ENCODE measurements at places on chromosomes 1 and 21.

DNA sequence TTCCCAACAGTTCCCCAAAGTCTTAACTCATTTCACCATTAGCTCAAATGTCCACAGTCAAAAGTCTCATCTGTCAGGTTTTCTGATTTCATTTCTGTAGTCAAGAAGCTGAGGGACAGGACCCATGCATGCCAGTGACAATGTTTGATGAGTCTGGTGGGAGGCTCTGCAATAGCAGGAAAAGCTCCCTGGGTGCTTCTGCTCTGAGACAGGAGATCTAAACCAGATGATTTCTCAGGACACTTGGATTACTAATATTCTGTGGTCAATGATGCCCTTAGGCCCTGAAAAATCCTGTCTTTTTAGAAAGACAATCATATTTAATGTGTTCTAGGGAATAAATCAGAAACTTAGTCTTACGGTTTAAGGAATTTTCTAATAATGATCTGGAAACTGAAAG is 56.4 kb downstream of the PCBP3 start:
- no peak for DNase-seq

DNA sequence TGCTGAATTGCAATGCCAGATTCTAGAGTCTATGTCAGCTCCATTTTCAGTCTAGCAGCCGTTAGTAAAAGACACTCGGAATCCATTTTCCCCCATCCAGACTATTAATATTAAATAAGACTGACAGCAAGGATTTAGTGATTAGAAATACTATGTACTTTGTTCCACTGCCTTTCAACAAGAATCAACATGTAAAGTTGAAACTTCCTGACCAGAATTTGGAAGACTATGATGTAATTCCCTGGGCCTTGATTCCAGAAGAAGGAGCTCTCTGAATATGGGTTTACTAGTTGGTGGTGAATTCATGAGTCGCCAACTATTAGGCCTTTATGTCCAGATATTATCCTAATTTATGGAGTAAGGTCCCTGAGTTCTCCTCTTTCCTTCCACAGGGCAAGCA is 24.8 kb downstream of the KDM1A start:
- no peak for DNase-seq

- DNase-seq = no peak
Measured at GRCh38 chr1:184889902-184890301, 84.4 kb downstream of the NIBAN1 start.

DNA sequence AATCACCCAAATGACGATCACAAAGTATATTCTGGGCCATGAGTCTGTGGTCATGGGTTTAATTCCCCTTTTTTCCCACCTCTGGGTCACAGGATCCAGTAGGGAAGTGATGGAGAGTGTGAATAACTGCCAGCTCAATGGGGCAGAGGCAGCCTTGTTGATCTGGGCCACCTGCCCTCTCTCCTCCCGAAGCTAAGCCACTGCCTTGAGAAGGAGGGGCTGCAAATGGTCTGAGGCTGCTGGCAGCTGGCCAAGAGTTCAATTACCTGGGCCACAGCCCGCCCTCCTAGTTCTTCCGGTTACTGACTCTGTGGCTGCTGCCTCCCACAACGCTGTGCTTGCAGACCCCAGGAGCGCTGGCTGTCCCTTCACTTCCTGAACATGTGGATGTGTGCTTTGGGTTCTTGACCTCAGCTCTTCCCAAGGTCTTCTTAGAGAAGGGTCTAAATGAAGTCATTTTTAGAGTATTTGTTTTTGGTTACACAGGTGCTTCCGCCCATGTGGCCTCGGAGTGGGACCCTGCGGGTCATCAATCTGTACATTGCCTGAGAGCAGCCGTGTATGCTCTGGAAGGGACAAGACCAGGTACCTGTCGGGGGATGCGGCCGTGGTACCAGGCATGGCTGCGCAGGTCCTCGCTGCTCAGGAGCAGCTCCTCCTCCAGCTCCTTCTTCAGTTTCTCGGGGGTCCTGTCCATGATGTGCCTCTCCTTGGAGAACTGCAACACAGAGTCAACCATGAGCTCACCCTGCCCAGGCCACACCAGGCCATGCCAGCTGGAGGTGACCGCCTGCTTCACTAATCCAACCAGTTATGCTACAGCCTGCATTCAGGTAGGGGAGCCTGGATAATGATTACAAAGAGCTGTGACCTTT is 89.7 kb downstream of the BCAR3 start:
- no peak for DNase-seq

DNA sequence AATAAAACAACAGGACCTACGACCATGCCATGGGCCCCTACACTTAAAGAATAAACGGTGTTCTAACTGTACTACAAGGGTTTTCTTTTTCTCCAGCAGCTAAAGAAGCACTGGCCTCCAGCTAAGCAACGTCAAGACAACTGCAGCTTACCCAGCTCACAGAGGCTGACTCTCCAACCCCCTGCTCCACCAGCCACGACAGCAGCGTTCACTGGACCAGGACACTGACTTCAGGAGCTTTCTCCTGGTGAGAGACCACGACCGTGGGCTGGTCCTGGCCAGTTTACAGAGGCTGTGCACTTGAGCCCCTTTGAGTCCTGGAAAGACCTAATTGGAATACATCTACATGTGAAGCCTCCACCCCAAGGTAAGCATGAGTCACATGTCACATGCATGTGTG is 39.4 kb downstream of the WNT9A start:
- no peak for DNase-seq

DNA sequence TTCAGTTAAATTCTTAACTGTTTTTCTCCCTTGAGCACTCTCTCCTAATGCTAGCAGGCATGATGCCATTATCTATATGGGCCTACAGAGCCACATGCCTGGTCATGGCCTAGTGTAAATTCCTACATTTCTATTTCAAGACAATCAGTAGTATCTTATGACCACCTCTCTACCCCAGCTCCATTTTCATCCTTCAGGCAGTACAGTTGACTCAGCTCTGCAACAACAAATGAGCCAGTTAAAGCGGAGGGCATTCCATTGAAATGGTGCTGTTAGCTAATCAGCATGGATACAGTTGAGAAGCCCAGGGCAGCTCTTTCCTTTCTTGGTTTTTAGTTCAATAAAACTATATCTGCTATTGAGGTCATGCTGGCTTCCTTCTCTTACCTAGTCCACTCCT is 150.0 kb downstream of the PPP1R12B start:
- DNase-seq = no peak

DNA sequence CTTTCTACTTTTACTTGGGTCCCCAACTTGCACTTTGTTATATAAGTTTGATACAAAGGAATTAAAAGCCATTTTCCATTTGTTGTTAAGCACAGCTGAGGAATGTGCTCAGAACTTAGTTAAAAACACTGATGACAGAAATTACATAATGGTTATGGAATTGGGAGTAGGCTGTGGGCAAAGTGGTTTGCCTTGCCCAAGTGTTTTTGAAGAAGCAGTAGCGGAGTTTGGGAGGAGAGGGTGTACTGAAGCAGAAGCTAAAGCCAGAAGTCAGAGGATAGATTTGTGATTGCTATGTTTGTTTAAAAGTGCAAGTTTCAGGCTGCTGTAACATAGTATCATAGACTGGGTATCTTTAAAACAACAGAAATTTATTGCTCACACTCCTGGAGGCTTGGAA is 391.8 kb downstream of the DUSP10 start:
- no peak for DNase-seq

DNA sequence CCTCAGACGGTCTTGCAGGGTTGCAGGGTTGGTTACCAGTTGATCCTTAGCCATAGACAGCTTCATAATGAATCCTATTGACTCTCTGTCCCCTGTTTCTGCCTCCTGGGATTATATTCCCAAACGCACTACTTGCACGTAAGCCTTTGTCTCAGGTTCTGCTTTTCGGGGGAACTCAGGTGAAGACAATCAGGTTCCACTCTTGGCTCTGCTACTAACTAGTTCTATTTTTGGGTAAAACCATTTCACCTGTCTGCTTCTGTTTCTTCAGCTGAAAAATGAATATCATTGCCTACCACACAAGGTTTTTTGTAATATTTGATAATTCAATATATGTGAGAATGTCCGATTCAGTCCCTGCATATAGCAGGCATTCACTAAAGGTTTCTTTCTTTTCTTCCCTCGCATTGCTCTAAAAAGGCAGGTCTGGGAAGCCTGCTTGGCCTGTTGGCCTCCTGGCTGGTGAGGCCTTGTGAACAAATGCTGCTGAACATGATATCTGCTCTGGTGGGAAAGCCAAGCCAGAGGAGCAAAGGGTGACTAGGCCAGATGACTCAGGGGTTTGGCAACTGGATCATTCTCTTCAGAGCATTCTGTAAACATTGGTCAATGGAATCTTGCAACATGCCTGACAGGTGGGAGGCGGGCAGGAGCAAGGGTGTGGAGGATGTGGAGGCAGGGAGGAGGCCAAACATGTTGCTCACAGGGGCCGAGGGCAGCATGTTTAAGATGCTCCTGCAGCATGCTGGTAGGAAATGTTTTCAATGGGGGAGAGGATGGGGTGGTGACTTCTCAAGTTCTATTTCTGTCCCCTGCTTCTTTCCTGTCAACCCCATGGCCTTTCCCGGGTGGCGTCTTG is 23.8 kb downstream of the IER5 start:
- DNase-seq = no peak

DNA sequence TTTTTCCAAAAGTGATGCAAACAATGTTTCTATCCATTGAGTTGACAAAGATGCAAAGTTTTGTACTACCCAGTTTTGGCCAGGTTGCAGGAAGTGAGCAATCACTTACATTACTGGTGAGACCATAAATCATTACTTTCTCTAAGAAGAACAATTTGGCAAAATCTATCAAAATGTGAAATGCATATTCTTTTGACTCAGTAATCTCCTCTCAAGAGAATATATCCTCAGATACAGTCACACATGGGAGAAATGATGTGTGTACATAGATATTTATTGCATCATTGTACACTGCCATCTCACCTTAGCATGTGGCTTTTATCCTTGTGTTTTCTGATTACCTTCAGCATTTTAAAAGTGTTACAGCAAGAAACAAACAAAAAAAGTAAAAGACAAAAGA is 52.4 kb upstream of the FMO3 start:
- DNase-seq = no peak

DNA sequence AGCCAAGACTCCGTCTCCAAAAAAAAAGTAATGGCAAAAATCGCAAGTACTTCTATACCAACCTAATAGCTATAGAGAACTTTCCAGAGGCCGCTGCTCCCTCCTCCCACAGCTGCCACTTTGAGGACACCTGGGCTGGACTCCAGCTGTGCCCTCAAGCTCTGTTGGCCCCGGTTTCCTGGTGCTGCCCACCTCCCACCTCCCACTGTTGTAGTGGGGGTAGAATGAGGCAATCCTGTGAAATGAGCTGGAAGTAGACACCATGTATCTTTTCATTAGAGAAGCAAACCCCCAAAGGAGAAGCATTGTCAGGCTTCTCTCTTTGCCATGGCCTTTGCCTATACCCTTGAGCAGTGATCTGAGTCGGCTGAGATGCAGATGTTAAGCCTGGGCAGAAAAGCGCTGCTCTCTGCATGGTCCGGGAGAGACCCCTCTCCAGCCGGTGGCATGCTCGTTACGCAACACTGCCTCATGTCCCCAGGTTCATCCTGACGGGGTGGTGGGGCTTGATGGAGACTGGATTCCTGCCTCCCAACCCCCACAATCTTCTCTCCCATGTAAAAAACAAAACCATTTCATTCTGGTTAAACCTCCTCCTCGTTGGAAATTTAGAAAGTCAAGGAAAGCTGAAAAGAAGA is 39.7 kb downstream of the SIM2 start:
- no peak for DNase-seq

GRCh38 chr1:52697795-52698674 is at the start of gene COA7:
TSS of gene COA7 (minus strand) at chr1:52698347. CDS start at chr1:52698326, 21 bp downstream.
- DNase-seq = peak; percentile 39
